A549 treated with Hydrocortisone at 1 μM for 4 hours (cell line): ENCODE measurements at places on chromosomes 5 and 9. TPM values are rescaled to one million over a fixed set of nuclear protein-coding genes. Genes with fewer than 3 reads are reported as not detected.

The CCL28 gene
- total RNA-seq: 0.03 to 0.13 TPM (median 0.06 TPM) in 5 replicates

The TERT gene
- total RNA-seq: 2.2 to 2.7 TPM (median 2.5 TPM) in 5 replicates

The SMAD5 gene
- total RNA-seq: 19.0 to 32.0 TPM (median 29.7 TPM) in 5 replicates

The UBE2QL1 gene
- 1.3 to 1.6 TPM (median 1.4 TPM) in 5 replicates for total RNA-seq

The CHMP5 gene
- 67.3 to 80.6 TPM (median 70.3 TPM) in 5 replicates for total RNA-seq

The TRMO gene
- 11.3 to 13.0 TPM (median 12.5 TPM) in 5 replicates for total RNA-seq

The FOXI1 gene
- not detected in 5 replicates for total RNA-seq

The MCTP1 gene
- 8.7 to 11.5 TPM (median 10.3 TPM) in 5 replicates for total RNA-seq

The EQTN gene
- total RNA-seq: not detected in 5 replicates

The FOXD4 gene
- 0.23 to 0.55 TPM (median 0.44 TPM) in 5 replicates for total RNA-seq

The LHX3 gene
- total RNA-seq: 0.03 to 0.16 TPM (median 0.10 TPM) in 4 of 5 replicates, not detected in the other

The GRM6 gene
- total RNA-seq: not detected in 5 replicates

The TMEM252 gene
- not detected in 5 replicates for total RNA-seq

The CDKN2A gene
- total RNA-seq: not detected in 5 replicates

The LAMC3 gene
- 1.7 to 2.5 TPM (median 2.0 TPM) in 5 replicates for total RNA-seq

The COL23A1 gene
- total RNA-seq: not detected in 5 replicates

The BHMT2 gene
- not detected in 5 replicates for total RNA-seq
